Fibroblast of pulmonary artery (primary cell): ENCODE measurements at places on chromosomes 5 and 9.

DNA sequence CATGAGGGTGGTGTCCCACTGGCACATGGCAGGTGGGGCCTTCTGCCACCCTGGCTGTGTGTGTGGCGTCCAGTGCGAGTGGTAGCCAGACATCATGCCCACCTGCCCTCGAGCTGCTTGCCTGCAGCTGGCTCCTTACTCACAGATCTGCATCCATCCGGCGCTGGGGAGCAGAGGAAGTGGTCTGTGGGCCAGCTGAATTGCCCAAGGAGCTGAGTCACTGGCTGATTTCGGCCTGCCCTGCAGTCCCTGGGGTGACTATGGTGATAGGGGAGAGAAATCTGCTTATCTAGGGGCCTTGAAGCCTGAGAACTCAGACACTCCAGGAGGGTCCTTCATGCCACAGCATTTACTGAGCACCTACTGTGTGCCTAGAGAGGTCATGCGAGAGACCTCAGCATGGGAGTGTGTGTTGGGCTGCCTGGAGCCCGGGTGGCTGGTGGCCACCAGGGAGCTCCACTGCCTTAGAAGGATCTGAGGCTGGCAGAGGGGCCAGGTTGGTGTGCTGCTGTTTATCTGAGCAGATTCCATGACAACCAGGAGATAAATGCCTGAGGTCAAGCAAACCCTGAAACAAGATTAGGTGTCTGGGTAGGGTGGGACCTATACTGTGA is 57.1 kb downstream of the SLC22A5 start:
- peak; percentile 88 for DNase-seq

GRCh38 chr9:124780757-124781151 is 3.8 kb downstream of the OLFML2A start:
- no peak for DNase-seq

DNA sequence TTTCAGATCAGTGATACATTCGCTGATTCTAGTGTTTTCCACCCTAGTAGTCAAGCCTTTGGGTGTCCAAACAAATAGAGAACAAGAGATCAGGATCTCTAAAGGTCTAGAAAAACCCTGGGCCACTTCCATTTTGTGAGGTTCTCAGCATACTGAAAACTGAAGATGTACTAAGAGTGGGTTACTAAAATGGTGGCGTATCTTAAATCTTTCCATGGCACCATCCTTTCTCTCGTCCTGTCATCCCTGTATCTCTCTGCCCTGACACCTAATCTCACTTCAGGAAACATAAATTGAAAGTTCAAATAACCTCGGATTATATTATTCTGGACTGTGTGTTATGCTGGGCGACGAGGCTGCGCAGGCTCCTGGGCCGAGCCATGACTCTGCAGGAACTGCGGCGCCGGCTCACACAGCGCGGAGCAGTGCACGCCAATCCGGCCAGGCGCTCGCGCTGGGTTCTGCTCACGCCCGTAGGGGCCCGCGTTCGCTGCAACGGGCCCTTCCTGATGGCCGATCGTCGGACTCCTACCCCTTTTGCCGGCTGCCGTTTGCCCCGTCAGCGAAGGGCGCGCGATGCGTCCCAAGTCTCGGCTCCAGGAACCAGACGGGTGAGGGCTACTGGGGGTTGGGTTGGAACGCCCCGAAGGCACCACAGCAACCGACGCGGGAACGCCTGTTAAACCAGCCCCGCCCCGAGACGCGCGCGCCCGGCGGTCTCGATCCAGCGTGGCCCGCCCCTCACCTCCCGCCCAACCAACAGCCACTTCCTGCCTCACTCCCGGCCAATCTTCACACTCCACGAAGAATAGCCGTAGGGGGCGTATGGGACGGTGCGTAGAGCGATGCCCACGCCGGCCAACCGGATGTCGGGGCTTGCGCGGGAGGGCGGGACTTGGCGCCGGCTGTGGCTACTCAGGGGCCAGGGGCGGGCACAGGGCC is 503 bp upstream of the CANX start:
- DNase-seq = peak; percentile 99

- DNase-seq = peak; percentile 32
Measured at GRCh38 chr5:52837591-52838001, 49.9 kb downstream of the ITGA1 start.

GRCh38 chr5:135221696-135222095 is 177.3 kb downstream of the MACROH2A1 start:
- no peak for DNase-seq

DNA sequence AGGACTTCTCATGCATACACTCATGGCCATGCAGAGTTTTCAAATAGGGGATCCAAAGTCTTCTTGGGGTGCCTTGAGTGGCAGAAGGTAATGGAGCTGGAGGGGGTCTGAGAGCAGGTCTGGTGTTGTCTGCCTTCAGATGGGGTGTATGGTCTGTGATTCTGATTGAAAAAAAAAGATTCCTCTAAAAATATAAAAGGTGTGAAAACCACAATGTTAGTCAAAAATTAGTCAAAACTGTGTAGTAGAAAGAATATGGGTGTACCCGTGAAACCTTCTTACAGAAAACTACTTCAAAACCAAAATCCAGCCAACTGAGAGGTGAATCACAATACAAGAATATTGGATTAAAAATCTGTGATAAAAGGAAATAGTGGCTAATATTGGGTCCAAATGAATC is 20.1 kb downstream of the DOCK2 start:
- DNase-seq = no peak

- DNase-seq = no peak
Measured at GRCh38 chr9:96027251-96028131, 152.0 kb downstream of the ERCC6L2 start.

DNA sequence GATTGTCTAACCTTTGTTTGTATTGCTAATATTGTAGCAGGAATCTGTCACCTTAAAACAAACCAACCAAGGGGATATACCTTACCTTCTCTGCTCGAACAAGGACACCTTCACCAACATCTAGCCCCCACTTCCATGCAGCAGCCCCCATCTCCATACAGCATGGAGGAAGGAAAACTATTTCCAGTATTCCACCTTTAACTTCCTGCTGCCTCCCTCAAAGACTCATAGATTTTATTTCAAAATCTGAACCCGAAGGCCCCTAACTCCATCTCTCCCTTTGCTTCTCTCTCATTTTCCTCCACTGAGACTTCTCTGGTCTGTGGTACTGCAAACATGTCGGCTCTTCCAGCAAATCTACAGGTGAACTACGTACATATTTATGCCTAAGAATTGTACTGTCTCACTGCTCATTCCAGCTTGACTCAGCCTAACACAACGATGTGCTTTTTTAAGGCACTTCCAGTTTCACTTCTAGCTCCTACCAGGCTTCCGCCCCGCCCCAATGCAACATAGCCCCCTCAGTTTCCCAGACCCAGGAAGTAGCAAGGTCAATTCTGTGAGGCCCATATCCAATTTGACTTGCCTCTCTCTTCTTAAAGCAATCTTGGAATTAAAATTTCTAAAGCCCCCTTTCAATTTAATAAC is 70.7 kb upstream of the RNF38 start:
- peak; percentile 61 for DNase-seq

GRCh38 chr9:32345243-32345642 is 39.2 kb upstream of the ACO1 start:
- no peak for DNase-seq

GRCh38 chr9:70902171-70902570 is 219.2 kb downstream of the TRPM3 start:
- peak; percentile 29 for DNase-seq

- no peak for DNase-seq
Measured at GRCh38 chr9:134661299-134661698, 19.7 kb downstream of the COL5A1 start.

DNA sequence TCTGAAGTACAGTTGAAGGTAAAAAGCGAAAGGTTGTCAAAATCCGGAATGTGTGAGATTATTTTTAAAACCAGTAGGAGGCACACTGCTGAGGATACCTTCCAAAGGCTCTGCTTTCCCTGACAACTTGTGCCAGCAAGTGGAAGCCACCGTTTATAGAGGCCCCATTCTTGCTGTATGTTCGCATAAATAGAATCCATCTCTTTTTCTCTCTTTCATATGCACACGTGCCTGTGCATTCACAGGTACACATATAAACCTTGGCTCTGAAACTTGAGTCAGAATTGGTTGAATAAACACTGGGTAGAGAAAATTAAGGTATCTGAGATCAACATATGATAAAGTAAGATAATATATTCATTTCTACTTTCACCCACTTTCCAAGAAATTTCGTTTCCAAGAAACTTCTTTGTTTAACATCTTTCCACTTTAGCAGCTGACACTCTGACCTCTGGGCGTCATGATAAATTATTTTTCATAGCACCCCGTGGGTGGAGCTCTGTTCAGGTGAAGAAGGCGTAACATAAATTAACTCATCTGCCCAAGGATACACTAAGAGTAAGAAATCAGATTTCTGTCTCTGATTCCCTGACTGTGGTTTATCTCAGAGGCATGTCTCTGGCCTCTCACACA is 63.7 kb upstream of the RICTOR start:
- no peak for DNase-seq

DNA sequence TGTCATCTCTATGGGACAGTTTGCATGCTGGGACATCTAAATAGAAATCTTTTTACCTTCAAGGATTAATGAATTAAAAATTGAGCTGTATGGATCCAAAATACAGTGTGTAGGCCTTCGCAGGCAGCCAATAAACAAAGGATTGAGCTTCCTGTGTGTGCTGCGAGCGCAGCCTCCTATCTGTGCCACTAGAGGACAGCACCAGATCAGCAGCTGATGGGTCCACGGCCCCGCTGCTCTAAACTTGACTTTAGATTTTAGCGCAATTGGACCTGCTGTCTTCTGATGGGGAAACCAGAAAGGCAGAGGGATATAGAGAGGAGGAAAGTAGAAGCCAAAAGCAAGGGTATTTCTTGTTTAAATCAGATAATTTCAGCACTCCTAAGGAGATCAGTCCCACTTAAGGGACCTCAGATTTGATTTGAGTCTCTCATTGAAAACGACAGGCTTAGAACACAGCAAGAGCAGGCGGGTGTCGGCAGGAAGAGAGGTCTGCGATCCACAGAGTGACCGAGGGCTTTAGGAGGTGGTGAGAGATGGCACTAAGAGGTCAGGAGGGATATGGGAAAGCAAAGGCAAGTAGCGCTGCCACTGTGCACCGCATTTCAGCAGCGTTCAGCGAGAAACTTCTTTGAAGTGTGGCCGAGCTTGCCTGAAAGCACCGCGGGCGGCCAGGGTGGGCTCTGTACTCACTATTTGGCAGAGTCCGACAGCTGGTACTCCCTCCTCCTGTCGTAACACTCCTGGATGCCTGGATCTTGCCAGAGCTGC is 214.3 kb downstream of the GNA14 start:
- peak; percentile 87 for DNase-seq
